Hypothalamus (tissue), 51 donors: ENCODE measurements at places on chromosomes 6 and 20.

DNA sequence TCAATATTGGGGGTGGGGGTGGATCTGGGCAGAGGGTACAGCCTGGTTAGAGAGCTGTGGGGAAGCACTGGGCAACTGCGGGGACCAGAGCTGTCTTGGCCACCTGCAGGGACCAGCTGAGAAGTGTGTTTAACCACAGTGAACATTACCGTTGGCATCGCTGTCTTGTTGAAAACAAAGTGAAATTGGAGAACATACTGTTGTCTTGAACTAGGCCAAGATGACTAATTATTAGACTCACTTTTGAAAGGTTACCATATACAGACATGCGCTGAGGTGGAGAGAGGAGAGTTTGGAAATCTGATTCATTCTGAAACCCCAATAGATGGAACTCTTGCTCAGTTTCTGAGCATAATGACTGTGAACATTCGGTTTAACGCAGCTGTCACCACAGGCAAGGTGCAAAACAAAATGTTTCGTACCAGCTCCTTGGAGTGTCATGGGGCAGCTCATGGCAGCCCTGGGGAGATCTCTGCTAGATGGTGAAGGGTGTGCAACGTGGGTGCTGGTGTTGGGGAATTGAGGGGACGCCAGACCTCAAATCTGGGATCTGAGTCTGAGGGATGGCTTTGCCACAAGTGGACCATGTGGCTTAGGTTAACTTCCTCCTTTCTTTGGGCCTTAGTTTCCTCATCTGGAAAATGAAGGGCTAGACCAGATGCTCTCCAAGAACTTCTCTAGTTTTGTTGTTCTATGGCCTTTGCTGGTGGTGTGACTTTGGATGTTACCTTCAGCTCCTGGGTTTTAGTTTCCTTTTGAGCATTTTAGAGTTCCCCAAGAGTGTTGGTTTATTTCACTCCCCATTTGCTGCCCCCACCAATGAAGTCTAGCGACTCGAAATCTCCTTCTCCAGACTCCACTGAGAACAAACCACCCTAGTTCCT lies 24.6 kb upstream of the GTSF1L start:
- no peak for DNase-seq

DNA sequence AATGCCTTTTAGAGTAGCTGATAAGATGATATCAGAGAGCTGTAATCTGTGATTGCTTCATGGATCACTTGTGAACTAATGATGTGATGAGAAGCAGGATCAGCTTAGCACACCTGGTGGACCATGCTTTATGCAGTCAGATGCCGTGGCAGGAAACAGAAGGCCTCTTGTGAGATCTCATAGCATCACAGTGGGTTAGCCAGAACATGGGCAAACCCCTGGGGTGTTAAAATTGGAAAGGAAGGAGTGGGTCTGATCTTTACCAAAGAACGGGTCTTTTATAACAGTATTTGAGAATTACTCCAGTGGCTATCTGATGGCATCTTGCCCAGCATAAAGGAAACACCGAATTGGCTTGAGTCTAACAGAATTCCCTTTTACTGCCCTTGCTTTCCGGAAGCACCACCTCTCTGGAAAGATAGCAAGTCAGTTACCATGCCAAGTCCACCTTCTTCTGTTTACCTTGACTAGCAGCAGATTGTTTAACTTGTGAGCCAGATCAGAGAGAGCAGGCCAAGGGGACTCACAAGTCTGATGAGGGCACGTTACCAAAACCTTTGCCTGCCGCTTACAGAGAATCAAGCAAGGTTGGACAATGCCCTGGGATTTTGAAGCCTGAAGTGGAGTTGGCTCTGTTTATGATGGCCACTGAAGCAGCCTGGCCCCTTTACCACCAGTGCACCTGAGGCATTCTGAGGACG lies 20.9 kb upstream of the SRF start:
- no peak for DNase-seq

DNA sequence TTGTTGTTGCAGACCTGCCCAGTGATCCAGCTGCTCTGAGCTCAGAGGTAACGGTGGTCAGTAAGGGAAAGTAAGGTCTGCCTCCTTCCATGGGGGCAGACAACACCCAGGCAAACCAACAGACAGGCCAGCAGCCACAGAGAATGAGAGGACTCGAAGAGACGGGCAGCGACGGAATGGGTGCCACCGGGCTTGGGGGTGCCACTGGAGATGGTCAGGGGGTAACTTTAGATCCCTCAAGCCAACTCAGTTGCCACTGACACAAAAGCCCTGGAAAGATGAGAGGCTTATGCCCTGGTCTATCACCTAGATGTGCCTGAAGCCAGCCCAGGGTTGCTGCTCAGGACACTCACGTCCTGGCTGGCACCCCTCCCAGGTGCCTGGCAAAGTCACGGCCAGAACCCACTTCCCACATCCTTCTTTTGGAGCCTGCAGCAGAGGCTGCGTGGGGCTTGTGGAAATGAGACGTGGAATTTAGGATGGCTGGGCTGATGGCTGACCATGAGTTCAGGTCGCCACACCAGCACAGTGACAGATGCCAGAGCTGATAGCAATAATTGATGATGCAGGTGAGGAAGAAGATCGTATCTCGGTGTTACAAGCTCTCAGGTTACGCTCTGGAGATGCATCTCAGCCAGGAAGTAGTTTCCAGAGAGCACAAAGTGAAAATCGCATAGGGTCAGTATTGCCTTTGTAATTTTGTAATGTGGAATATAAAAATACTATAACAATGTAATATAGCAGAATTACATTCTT lies 209.1 kb downstream of the SYNDIG1 start:
- DNase-seq: no peak

DNA sequence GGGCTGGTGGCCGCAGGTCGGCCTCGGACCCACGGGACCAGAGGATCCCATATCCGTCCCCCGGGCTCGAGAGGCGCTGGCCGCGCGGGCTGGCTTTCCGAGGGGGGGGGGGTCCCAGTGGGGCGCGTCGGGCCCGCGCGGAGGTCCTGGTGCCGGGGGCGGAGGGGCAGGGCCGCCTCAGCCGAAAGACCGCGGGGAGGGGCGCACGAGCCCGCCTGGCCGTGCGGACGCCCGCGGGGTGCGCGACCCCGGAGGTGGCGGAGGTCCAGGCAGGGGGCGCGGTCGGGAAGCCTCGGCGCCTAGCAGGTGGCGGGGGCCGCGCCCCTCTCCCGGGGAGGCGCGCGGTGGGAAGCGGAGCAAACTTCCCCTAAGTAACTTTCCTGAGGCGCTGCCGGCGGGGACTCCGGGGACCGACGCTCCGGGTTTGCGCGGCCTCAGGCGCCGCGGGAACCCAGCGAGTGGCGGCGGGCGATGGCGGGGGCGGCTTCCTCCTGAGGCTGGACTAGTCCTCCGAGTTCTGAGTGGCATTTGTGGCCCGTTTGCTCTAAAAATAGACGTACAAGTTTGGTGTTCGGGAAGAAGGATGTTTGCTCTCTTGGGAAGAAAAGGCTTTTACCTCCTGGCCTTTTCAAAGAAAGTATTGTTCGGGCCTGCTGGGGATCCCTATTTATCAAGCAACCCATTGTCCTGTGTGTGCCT lies 26.5 kb upstream of the BTBD3 start:
- no peak for DNase-seq

DNA sequence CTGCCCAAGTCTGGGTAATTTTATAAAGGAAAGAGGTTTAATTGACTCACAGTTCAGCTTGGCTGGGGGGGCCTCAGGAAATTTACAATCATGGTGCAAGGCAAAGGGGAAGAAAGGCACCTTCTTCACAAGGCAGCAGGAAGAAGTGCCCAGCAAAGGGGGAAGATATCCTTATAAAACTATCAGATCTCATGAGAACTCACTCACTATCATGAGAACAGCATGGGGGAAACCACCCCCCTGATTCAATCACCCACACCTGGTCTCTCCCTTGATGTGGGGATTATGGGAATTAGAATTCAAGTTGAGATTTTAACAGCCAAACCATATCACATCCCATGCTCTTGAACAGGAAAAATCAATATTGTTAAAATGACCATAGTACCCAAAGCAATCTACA lies 215.2 kb upstream of the TAB2 start:
- DNase-seq: no peak

DNA sequence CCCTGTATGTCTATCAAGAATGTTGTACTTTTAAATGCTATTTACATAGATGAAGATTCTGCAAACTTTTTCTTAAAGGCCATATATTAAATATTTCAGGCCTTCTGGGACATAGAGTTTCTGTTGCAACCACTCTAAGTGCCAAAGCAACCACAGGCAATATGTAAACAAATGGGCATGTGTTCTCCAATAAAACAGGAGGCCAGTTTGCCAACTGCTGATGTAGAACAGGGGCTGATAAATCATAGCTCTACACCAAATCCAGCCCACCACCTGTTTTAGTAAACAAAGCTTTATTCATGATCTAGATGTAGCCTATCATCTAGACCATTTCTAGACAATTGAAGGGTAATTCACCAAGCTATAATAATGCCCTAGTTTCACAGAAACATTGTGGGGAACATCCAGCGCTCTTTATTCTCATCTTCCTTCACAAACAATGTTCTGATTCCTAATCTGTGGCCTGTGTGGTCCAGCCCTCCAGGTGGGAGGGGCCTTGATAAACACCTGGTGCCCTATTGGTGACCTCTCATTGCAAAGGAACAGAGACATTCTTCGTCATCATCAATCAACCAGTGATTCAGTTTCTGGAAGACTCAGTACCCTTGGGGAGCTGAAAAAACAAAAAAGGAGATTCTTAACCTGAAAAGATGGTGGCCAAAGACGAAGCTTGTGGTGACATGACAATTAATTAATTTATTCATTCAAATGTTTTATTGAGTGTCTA lies 80.2 kb downstream of the PREP start:
- DNase-seq: no peak

- DNase-seq: no peak
These were observed 10.4 kb upstream of the TDRD6 start for GRCh38 chr6:46677314-46677654.

- DNase-seq: no peak
These were observed 169.5 kb downstream of the SLC24A3 start for GRCh38 chr20:19381947-19382346.

GRCh38 chr6:144064402-144065212 lies 30.8 kb downstream of the SF3B5 start:
- no peak for DNase-seq

- no peak for DNase-seq
These were observed 196.4 kb upstream of the CCN2 start for GRCh38 chr6:132147530-132148011.

- DNase-seq: no peak
These were observed 68.9 kb downstream of the NCR2 start for GRCh38 chr6:41404182-41404845.

- no peak for DNase-seq
These were observed 255.3 kb downstream of the EPM2A start for GRCh38 chr6:145480024-145480423.

DNA sequence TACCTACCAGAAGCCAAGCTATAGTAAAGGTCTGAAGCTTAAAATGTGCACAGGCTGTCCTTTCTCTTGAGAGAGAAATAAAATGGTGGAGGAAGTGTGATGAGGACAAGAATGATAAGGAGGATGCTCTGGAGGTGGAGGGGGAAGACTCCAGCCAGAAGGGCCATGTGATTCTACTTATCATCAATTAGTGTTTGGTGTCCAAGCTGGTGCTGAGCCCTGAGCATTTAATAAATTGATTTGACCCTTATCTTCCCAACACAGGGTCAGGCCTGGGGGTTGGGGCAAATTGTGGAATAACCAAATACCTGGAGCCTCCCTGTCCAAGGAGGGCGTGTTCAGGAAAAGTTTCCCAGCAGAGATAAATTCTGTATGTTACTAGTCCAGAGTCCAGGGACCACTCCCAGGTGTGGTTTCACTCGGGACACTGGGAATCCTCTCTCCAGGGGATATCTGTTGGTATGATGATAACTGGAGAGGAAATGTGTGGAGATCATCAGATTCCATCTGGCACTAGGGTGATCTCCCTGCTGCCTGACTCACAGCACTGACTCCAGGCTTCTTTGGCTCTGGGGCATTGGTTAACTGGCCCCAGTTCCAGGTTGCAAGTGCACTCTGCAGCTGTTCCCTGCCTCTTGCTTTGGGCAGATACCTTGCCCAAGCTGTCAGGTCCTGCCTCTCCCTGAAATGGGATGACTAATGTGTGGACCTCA lies 3.8 kb upstream of the MYBL2 start:
- no peak for DNase-seq

DNA sequence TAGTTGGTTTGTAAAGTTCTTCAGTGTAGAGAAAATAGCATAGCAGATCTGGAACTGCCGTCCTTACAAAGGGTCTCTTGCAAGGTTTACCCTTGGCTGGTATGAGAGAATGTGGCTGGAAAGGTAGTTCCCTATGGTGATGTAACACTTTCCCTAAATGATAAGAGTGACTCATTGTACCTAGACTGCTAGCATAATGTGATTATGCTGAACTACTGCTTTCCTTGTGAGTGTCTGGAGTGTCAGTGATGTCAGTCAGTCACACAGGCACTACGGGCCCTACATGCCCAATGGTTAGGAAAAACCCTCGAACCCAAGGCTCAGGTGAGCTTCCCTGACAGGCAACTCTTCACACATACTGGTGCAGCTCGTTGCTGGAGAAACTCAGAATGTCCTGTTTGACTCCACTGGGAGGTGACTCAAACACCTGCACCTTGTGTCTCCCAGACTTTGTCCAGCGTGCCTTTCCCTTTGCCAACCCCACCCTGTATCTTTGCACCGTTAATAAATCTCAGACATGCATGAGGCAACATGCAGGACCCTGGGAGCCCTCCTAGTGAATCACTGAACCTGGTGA lies 28.4 kb upstream of the LY86 start:
- DNase-seq: no peak

GRCh38 chr20:45268531-45268930 lies 14.2 kb upstream of the SLPI start:
- DNase-seq: no peak

GRCh38 chr20:15063081-15063480 lies 725.7 kb upstream of the FLRT3 start:
- DNase-seq: no peak

DNA sequence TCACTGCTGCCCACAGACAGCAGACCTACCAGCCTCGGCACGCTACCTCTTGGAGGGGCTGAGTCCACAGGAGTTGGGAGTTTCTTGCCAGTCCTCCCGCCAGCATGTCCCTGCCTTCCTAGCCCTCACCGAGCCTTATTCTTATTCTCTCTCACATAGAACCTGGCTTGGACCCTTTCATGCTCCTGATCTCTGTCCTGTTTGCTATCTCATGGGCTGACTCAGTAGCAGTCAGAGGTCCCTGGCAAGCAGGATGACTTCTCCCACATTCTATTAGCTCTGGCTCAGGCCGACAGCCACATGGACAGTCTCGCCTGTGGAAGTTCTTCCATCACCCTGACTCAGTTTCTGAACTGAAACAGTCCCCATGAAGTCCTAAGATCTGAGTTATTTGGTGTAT lies 313.2 kb upstream of the RNF24 start:
- no peak for DNase-seq
